Natural killer cell treated with Interleukin-12 subunit alpha and Interleukin-12 subunit beta and Interleukin-15 and Interleukin-18, amount 100 ng/mL, for 72 hours (primary cell): ENCODE measurements at places on chromosomes 7 and 10. TPM values are rescaled to one million over a fixed set of nuclear protein-coding genes. Genes with fewer than 3 reads are reported as not detected.

Gene OGDHL
- total RNA-seq: not detected

Gene OR2A7
- total RNA-seq: not detected

DNA sequence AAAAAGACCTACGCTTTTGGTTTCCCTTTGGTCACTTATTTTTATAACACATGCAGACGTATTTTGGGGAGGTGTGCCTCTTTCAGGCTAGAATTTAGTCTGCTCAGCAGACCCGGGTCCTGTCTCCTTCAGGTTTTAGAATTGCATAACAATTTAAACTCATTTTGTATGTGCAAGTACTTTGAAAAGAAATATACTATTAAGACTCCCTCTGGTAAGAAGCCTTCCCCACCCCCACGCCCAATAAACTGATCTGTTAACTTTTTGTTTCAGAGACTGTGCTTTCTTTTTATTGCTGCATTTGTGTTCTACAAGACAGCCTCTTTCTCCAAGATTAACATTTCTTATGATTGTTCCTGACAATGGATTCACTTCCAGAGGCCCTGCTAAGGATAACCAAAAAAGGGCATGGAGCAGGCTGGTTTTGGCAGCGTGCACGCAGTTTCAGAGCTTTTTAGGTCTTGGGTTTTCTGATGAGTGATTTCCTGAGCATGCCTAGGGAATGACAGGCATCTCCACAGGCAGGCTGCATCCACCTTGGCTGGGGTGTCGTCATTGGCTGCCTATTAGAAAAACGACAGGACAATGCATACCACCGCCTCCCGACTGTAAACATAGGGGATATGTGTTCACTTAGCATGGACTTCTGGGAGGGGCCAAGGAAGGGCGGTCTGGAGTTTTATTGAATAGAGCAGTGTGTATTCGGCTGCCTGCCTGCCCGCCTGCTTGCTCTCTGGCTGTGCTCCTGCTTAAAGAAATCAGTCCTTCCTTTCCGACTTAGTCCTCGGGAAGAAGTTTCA lies at the start of gene CALD1:
CALD1 (plus strand) TSS at position 694 of the 800 bp plus-strand sequence. CDS start 88,100 bp downstream, outside the sequence.
- no peaks in the 10 kb centered on the region for H3K4me1 ChIP-seq
- no peaks in the 10 kb centered on the region for H3K36me3 ChIP-seq
- peaks cover 45% of the 10 kb centered on the region for H3K27me3 ChIP-seq
- no peak within 1 kb of the TSS for H3K4me3 ChIP-seq

Gene EPDR1
- total RNA-seq: 3.3 TPM

DNA sequence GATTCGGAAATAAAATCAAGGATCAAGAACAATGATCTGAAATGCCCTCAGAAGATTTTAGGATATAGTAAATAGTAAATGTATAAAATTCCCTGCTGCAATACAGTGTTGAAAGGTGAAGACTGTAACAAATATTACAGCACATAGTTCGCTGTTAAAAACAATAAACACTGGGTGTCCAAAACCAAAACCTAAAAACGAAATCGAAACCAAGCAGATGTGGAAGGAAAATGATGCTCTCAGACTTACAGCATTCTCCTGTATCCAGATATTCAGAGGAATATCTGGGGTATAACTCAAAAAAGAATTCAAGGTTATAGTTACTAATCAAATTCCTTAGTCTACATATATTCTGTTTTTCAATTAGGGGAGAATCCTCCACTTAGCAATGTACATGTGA lies 708.1 kb upstream of the PCDH15 start:
- no peak for DNase-seq
- H3K36me3 ChIP-seq: no peaks in the 10 kb centered on the region

DNA sequence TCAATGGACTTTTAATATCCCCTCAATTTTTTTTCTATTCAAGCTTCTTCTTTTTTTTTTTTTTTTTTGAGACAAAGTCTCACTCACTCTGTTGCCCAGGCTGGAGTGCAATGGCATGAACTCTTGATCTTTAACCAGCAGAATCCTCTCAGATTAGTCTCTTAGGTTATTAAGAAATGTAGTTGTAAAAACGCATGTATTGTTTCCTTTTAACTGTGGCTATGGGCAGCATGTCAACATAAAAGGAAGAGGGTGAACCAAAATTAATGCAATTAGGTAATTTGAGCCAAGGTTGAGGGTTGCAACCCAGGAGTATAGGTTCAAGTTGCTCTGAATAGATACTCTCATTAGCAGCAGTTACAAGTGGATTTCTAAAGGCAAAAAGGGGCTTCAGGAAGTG lies 4.3 kb upstream of the GSTO1 start:
- H3K36me3 ChIP-seq: peaks cover 1% of the 10 kb centered on the region
- H3K27me3 ChIP-seq: peaks cover 8% of the 10 kb centered on the region
- H3K27ac ChIP-seq: no peak overlapping the region
- H3K4me3 ChIP-seq: no peak overlapping the region

GRCh38 chr10:96541921-96542320 lies 28.2 kb upstream of the TLL2 start:
- no peak overlapping the region for H3K27ac ChIP-seq
- no peak for DNase-seq
- peaks cover 19% of the 10 kb centered on the region for H3K36me3 ChIP-seq
- no peaks in the 10 kb centered on the region for H3K27me3 ChIP-seq

GRCh38 chr7:67655168-67655567 lies 658.5 kb downstream of the TYW1 start:
- no peaks in the 10 kb centered on the region for H3K4me1 ChIP-seq
- H3K27me3 ChIP-seq: no peaks in the 10 kb centered on the region
- H3K36me3 ChIP-seq: no peaks in the 10 kb centered on the region
- H3K27ac ChIP-seq: no peak overlapping the region
- H3K4me3 ChIP-seq: no peak overlapping the region

DNA sequence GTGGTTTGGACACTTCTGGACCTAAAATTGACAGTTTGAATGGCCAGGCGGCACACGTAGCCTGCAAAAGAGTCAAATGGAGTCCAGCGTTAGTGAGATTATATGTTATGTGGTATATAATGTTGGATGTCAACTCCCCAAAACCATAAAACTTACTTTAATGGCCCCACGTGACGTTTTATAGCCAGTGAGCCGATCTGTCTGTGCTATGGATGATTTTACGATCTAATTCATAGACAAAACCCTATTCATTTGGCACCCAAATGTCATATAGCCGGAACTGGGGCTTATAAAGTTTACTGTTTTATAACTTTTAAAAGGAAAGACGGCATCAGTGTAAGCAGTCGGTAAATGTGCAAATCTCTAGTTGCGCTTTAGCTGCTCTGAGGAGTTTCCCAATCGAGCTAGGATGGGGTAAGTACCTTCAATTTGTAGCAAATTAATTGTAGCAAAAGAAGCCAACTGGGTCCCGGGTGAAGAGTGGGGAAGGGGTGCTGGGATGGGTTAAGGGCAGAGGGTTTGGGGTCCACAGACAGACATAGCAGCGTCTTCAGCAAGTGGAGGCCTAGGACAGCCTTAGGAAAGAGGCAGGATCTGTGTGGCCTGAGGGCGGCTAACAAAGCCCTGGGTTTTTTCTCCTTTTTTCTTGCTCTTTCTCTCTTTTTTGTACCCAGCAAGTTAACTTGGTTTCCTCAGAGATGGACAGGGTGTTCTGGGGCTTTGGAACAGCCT lies 3.2 kb downstream of the HOXA5 start:
- H3K4me1 ChIP-seq: peaks cover 14% of the 10 kb centered on the region
- no peak overlapping the region for H3K4me3 ChIP-seq
- no peaks in the 10 kb centered on the region for H3K36me3 ChIP-seq
- H3K27ac ChIP-seq: no peak overlapping the region

Gene CDK14
- 0.76 TPM for total RNA-seq

GRCh38 chr7:13751766-13752165 lies 237.7 kb downstream of the ETV1 start:
- DNase-seq: no peak
- H3K27ac ChIP-seq: no peak overlapping the region
- H3K4me1 ChIP-seq: no peaks in the 10 kb centered on the region
